ENCODE measurements at places on chromosomes 2 and 18.

DNA sequence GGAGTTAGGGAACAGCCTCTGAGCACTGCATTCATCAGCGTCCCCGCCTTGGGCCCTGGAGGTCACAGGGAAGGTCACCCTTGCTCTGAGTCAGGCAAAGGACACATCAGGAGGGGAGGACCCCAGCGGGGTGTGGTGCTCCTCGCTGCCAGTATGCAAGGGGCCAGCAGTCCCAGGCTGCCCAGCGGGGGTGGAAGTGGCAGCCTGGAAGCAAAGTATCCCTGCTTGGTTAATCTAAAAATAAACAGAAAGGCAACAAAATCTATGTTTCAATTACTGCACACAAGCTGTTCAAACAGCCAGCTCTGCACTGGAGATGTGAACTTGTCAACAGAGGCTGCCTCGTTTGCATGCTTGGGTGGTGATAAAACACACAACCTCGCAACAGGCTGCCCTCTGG lies 164.1 kb downstream of the KLHL29 start:
- DNase-seq: peak; percentile 64

DNA sequence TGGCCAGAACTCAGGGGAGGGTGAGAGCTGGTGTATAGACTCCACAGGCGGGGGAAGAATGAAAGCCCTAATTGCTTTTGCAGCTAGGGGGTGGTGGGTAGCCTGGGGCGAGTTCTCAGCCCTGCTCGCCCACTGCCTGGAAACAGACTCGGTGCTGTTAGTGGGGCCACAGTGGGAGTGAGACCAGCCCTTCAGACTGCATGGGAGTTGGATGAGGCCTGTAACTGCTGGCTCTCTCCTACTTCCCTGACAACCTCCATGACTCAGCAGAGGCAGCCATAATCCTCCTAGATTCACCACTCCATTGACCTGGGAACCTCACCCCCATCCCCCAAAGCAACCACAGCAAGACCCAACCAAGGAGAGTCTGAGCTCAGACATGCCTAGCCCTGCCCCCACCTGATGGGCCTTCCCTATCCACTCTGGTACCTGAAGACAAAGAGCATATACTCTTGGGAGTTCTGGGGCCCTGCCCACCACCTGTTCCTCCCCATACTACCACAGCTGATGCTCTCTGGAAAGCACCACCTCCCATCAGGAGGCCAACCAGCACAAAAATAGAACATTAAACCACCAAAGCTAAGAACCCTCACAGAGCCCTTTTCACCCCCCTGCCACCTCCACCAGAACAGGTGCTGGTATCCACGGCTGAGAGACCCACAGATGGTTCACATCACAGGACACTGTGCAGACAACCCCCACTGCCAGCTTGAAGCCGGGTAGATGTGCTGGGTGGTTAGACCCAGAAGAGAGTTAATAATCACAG lies 226.3 kb downstream of the EIPR1 start:
- no peak for DNase-seq

- no peak for DNase-seq
Measured at GRCh38 chr2:4930704-4931103, 761.5 kb upstream of the SOX11 start.

GRCh38 chr2:223052548-223053483 lies 826 bp downstream of the KCNE4 start:
- DNase-seq: peak; percentile 18

GRCh38 chr18:9731380-9731779 lies 23.3 kb downstream of the RAB31 start:
- no peak for DNase-seq

Data from NCI-H526 (cell line).